NCI-H446 (cell line): ENCODE measurements at places on chromosomes 13 and 19.

- no peak for DNase-seq
Measured at GRCh38 chr13:48231080-48231479, 1.9 kb upstream of the ITM2B start.

DNA sequence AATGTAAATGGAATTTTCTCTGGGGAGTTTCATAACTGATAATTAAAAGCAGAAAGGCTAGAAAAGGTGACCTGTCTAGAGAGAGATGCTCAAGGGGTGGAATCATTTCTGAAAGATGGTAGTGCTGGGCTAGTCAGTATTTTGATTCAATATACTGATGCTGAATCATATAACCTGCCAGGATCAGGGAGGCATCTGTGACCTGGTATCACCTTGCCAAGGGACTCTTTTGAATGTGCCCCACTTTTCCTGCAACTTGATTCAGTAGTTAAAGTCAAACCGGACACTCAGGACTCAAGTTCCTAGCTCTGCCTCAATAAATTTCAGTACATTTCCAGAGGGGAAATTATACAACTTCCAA lies 15.8 kb downstream of the LCP1 start:
- DNase-seq = no peak

- DNase-seq = no peak
Measured at GRCh38 chr19:28010656-28011055, 1202.3 kb downstream of the UQCRFS1 start.

GRCh38 chr19:33813391-33814101 lies 16.9 kb downstream of the KCTD15 start:
- no peak for DNase-seq

DNA sequence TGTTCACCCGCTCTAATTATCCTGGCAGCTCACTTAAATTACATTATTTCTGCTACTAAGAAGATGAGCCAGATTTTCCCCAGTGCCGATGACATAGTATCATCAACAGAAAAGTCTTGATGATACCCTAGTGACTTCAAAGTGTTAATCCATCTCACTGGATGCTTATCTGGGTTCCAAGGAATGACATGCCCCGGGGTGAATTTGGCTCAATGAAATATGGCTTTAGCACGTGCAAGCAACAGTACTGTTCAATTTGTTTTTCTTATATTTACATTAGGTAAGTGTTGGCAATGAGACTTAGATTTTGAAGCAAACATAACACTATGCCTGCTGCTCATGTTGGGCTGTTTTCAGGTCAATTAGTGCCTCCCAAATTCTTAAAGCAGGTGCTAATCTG lies 548.2 kb upstream of the SLITRK1 start:
- no peak for DNase-seq

GRCh38 chr19:33159893-33160292 lies 28.0 kb downstream of the WDR88 start:
- DNase-seq = no peak

DNA sequence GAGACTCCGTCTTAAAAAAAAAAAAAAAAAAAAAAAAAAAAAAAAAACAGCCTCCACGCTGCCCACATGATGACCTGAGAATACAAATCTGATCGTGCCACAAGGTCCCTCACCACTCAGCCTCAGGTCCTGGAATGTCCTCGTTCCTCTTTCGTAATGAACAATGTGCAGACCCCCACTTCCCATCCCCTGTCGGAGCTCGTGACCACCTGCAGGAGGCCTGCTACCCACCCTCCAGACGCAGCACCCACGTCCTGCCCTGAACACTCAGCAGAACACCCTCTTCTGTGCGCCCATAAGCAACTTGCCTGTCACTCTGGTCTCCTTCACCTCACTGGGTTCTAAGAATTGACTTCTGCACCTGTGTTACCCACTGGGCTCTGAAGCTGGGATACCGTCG lies 166.4 kb downstream of the KATNAL1 start:
- DNase-seq = no peak

- DNase-seq = no peak
Measured at GRCh38 chr13:20570517-20570916, 3.6 kb downstream of the IFT88 start.

- no peak for DNase-seq
Measured at GRCh38 chr13:36764957-36765356, 54.1 kb upstream of the RFXAP start.

GRCh38 chr19:38049105-38049649 lies 142.2 kb downstream of the SIPA1L3 start:
- no peak for DNase-seq

GRCh38 chr19:43818500-43818899 lies 8.6 kb upstream of the ZNF283 start:
- DNase-seq = no peak

GRCh38 chr13:108833531-108833930 lies 204.1 kb downstream of the MYO16 start:
- DNase-seq = no peak

DNA sequence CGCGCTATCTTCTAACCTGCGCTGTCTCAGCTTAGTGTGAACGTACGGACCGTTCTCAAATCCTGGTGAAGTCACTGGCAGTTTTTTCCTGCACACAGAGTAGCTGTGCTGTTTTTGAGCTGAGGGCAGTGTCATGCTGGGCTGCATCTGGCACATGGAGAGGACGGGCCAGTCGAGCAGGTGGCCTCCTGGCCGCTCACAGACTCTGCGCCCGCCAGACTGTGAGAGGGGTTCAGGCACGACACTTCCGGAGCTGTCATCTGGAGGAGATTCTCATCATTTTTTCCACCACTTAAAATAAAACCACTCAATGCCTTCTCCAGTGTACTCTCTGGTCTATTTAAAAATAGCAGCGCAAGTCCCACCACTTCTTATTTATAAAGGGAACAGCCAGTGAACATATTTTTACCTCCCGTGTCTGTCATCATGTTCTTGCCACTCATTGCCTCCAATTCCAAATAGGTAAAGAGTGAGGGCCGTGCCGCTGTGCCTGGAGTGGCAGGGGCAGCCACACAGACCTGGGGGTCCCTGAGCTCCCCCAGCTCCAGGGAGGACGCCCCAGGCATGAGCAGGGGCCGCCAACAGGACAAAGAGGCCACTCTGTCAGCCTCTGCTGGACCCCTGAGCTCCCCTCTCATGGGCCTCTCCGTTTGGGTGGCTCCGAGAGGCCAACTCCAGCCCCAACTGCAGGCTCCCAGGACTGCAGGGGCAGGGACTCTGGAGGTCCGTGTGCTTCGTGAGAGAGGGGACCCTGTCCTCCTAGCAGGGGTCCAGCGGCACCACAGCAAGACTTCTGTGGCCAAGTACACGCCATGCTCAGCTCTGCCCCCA lies 36.9 kb upstream of the GRTP1 start:
- peak; percentile 1 for DNase-seq

- no peak for DNase-seq
Measured at GRCh38 chr13:33274264-33274663, 11.3 kb downstream of the STARD13 start.

GRCh38 chr19:21611659-21612402 lies 106.4 kb downstream of the ZNF429 start:
- DNase-seq = no peak

- no peak for DNase-seq
Measured at GRCh38 chr19:12946731-12947496, 1.3 kb downstream of the RAD23A start.

GRCh38 chr13:78875792-78876580 lies 217.0 kb upstream of the OBI1 start:
- no peak for DNase-seq

- DNase-seq = no peak
Measured at GRCh38 chr13:114100446-114101357, 31.7 kb downstream of the RASA3 start.

DNA sequence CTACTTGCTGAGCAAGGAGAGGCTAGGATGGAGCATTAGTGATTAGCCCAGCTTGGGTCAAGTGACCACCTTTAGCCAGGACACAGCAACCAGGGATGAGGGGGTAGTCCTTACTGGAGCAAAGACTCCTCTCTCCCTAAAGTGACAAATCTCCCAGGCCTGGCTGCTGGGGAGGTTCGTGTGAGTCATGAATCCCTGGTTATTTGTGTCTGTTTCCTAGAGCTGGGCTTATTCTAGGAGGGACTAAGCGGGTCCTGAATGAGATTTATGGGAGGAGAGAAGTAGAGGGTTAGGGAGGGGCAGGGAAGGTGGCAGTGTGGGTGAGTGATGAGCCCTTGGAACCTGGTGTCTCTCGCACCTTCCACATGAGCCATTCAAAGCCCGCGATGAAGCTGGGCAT lies 487.3 kb downstream of the TSHZ3 start:
- DNase-seq = no peak

DNA sequence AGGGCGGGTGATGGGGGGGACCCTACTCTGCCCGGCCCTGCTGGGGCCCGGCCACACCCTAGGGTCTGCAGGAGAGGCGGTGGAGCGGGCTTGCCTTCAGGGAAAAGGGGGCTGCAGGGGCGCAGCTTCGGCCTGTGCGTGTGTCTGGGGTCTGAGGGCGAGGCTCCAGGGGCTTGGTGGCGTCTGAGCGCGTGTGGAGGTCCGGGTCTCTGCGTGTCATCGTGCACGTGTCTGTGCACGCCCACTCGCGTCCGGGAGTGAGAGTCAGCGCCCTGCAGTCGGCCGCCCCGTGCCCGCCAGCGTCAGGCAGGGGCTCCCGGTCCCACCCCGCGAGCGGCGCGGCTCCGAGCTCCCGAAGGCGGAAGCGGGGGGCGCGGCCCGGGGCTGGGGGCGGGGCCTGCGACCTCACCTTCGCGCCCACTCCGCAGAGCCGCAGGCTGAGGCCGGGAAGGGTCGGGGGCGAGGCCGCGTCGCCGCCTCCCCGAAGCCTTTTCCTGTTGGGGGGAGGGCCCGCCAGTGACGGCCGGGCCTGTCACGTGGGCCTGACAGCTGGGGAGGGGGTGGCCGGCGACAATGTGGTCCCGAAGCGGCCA lies at the start of gene ARHGAP45:
Gene ARHGAP45, plus strand, starts transcription at position 420 of the 593 bp plus-strand sequence. CDS start 239 bp downstream, outside the sequence.
- DNase-seq = peak; percentile 40

GRCh38 chr13:48655291-48655690 lies 1.6 kb downstream of the CYSLTR2 start:
- no peak for DNase-seq

DNA sequence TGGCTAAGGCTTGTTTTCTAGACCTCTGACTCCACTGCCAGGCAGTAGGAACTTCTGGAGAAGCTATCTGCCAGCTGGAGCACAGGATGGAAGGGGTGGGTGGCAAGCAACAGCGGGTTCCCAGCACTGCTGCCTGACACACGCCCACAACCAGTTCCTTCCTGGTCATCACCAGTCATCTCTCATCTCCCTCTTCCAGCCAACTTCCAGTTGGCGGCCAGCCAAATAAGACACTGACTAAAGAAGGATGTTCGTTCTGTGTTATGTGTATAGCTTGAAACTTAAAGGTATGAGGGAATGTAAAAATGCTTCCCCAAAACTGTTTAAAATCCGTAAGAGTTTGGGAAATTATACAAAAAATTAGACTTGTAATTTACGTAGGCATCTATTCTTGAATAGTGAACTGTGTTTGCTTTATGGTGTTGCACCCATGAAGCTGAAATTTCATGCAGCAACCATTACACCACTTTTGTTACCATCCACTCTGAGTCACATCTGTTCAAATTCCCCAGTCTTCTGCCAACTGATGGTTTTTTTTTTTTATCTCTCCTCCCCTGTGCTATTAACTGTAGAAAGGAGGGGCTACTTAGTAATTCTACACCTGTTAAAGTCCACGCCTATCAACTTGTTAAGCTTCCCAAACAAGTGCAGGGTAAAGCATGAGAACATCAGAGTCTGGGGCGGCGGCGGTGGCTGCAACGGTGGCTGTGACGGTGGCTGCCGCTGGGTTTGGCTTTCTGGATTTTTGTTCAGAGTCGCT lies 86.2 kb upstream of the FRY start:
- DNase-seq = peak; percentile 77

DNA sequence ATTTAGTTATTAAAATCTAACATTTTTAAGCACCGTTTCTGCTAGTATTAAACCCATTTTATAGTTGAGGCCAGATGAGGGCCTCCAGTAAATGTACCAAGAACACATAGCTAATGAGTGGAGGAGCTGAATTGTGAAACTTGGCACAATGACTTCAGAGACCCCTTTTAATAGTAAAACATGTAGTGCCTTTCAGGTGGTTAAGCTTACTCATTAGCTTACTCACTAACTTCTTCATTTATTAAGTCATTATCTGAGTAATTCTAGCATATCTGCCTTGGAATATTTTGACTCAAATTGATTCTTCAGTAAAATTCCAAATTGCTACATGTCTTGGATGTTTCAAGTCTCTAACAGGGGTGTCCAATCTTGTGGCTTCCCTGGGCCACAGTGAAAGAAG lies 735.2 kb downstream of the LIG4 start:
- DNase-seq = no peak

- no peak for DNase-seq
Measured at GRCh38 chr19:49973987-49974386, 13.0 kb upstream of the SIGLEC11 start.

GRCh38 chr13:42702716-42703115 lies 78.7 kb upstream of the FAM216B start:
- DNase-seq = peak; percentile 16

GRCh38 chr13:42393573-42394360 lies 121.8 kb downstream of the AKAP11 start:
- no peak for DNase-seq

GRCh38 chr19:17170538-17171297 lies 44.4 kb upstream of the USE1 start:
- no peak for DNase-seq

GRCh38 chr13:48078251-48078656 lies 16.6 kb downstream of the MED4 start:
- no peak for DNase-seq

- no peak for DNase-seq
Measured at GRCh38 chr19:32256341-32256975, 89.0 kb upstream of the ZNF507 start.

DNA sequence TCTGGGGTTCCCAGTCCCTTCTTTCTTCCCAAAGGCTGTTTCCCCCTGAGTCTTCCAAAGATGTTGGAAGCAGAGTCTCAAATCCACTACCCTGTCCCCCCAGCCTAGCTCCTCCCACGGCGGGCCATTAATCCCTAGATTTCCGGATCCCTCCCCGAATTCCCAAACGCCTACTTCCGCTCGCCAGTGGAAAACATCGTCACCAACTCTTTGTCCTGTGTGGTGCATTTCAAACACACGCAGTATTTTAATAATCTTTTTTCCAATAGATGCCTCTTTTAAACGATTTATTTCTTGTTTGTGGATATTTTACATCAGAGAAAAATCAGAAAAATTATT lies 610 bp downstream of the ZNF791 start:
- DNase-seq = peak; percentile 77

GRCh38 chr19:9043524-9043923 lies 33.3 kb upstream of the MUC16 start:
- DNase-seq = no peak
